ENCODE measurements at places on chromosomes 1 and 21.

DNA sequence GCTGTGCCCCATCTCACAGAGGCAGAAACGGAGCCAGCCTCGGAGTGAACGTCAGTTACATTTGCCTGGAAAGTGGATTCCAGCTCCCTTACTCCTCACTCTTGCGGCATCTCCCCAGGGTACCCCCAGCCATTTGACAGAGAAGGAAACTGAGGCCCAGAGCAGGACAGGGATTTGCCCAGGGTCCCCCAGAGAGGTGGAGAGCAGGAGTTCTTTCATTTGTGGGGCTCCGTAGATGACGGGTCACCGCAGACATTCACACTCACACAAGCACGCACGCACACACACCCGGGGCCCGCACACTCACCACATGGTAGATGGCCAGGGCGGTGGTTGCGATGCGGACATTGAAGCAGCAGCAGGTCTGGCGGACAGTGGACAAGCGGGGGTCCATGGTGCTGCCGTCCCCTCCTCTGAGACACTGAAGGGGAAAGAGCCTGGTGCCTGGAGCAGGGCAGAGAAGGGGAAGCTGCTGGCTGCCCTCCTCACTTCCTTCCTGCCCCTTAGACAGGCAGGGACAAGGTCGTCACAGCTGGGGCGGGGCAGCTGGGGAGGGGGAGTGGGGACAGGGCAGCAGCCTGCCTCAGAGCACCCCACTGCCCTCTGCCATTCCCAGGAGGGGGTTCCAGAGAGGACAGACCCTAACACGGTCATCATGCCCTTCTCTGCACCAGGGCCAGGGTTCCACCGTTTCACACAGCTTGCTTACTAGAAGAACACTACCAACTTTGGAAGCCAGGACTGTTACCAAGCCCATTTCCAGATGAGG is at the start of gene LAPTM5:
TSS of gene LAPTM5 (minus strand) at position 423 of the 769 bp plus-strand sequence. CDS start at position 394, 29 bp downstream.
- DNase-seq = peak; percentile 61

DNA sequence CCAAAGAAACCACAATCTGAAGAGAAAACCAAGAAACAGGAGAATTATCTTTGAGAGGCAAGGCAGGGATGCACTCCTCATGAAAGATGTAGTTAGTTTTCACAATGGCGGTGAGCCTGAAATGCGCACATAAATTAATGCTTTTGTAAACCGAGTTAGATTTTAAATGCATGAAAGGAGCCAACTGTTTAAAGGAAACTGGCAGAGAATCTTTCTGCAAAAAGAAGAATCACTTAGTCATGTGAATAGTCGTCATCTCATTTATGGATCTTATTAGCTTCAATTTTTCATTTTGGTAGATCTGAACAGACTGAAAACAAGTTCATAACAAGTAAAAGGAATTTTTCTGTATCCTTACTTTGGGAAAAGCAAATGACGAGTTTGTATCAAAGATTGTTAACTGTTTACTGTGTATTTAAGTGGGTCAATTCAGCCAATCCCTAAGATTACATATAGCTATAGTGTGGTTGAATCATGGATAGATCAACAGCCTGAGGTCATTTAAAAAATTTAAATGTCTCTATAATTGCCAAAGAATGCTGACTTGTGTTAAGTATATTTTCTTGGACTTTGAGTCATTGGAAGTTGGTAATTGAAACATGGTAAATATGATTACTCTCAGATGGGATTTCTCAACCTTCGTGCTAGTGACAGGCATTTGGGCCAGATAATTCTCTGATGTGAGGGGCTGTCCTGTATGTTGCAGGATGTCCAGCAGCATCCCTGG is 226.6 kb upstream of the KAZN start:
- DNase-seq = no peak

DNA sequence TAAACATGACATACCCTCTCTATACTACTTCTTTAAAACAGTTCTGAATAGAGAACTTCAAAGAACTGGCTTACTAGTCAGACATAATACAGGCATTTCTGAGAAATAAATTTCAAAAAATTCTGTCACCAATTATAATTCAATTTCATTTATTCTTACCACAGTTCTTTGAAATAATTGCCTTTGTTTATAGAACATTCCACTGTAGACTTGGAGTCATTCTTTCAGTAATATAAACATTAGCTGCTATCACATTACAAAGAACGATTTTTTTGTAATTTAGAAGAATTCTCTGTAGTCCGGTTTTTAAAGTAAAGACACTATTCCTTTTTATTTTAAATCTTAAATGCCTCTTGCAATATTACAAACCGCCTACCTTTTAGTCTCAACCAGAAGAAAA is 146.4 kb upstream of the COL11A1 start:
- DNase-seq = no peak

GRCh38 chr1:12434686-12435085 is 183.3 kb downstream of the DHRS3 start:
- DNase-seq = no peak

DNA sequence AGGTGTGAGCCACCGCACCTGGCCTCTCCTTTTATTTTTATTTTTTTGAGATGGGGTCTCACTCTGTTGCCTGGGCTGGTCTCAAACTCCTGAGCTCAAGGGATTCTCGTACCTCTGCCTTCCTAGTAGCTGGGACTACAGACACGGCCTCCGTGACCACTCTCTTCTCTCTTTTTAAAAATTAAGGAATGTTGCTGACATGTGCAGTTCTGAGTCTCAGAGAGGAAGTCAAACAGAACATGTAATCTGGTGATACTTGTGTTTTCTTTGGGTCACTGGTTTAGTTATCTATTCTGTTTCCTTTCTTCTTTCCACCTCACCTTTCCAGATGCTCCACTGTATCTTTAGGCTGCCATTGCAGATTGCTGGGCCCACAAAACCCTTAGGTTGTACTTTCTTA is 2.7 kb downstream of the WDTC1 start:
- DNase-seq = no peak

- no peak for DNase-seq
These were observed 79.3 kb upstream of the LAMC2 start for GRCh38 chr1:183106746-183107145.
